Body of pancreas (tissue), 4 donors: ENCODE measurements at places on chromosomes 1 and 21. TPM values are rescaled to one million over a fixed set of nuclear protein-coding genes. Genes with fewer than 3 reads are reported as not detected.

The DCDC2B gene
- not detected for total RNA-seq

GRCh38 chr1:59601041-59601441, 213.7 kb upstream of the HOOK1 start:
- DNase-seq = no peak
- no peaks in the 10 kb centered on the region for H3K27me3 ChIP-seq
- H3K4me1 ChIP-seq = peaks cover 11% of the 10 kb centered on the region
- H3K4me3 ChIP-seq = no peak overlapping the region
- no peak overlapping the region for H3K27ac ChIP-seq

- no peak overlapping the region for H3K27ac ChIP-seq
- H3K4me1 ChIP-seq = no peaks in the 10 kb centered on the region
- DNase-seq = no peak
These were observed 14.9 kb downstream of the CFAP410 start for GRCh38 chr21:44324106-44324853.

GRCh38 chr21:36411301-36411700, 26.1 kb downstream of the CHAF1B start:
- no peaks in the 10 kb centered on the region for H3K4me1 ChIP-seq
- no peaks in the 10 kb centered on the region for H3K36me3 ChIP-seq
- no peak for DNase-seq
- H3K27me3 ChIP-seq = no peaks in the 10 kb centered on the region
- H3K27ac ChIP-seq = no peak overlapping the region
- H3K4me3 ChIP-seq = no peak overlapping the region

The HTR6 gene
- total RNA-seq = not detected

GRCh38 chr21:44285138-44285992, at the start of gene AIRE:
Gene AIRE (plus strand): TSS chr21:44285876. CDS start chr21:44286007, 131 bp downstream.
- H3K36me3 ChIP-seq = no peaks in the 10 kb centered on the region
- no peak within 1 kb of the TSS for H3K4me3 ChIP-seq
- peaks cover 7% of the 10 kb centered on the region for H3K4me1 ChIP-seq

DNA sequence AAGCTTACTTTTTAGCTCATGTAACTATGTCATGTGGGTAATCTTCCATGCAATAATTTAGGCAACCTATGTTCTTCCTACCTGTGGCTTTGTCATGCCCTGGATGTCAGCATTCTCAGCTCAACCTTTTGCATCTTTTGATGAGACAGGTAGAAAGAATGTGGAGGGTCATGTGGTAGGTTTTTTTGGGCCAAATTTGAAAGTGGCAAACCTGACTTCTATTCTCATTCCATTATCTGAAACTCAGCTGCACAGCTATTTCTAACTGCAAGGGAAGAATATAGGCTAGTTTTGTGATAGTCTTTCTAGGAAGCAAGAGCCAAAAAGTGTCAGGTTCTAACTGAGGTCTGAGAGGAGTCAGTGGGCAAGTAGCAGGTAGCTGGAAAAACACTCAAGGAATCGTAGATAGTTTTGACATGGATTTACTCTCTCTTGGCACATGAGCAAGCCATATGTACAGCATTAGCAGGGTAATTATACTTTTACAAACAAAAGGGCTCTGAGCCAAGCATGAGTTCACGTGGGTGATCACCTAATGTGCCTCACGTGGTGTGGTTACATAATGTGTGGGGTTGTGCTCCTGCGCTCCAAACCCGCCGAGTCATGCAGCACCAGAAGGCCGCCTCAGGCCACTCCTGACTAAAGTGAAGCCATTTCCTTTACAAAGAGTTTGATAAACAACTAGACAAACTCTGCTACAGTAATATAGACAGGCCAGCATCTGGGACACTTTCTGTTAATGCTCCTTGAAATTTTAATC, 1013.8 kb downstream of the PLA2G4A start:
- H3K27me3 ChIP-seq = no peaks in the 10 kb centered on the region
- DNase-seq = no peak
- peaks cover 16% of the 10 kb centered on the region for H3K4me1 ChIP-seq

The DPH2 gene
- 25.4 TPM for total RNA-seq

DNA sequence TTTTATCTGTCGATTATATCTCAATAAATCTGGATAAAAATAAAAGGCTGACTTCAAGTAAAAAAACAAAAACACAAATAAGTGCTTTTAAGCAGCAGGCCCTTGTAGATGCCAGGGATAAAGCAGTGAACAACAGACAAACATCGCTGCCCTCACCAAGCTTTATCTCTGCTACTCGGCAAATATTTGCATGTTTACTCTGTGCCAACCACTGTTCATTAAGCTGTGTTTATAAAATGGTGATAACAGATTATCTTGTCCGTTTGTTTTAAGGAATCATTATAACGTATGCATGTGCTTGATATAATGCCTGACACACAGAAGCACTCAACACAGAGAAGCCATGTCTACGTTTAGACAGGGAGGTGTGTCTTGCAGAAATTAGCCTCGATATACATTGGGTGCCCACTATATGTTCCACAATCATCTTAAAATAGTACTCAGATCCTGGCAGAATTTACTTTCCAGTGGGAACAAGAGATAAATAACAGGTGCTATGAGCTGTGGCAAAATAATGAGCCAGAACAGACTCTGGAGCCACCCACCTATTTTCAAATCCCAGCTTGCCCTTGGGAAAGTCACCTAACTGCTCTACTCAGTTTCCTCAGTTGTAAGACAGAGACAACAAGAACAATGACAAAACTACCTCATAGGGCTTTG, 47.2 kb downstream of the TRIT1 start:
- no peaks in the 10 kb centered on the region for H3K27me3 ChIP-seq
- DNase-seq = peak; percentile 58
- H3K4me3 ChIP-seq = no peak overlapping the region

The KCNA3 gene
- 1.3 TPM for total RNA-seq

The C1orf232 gene
- total RNA-seq = not detected

GRCh38 chr1:11461531-11462137, 17.3 kb upstream of the DISP3 start:
- H3K36me3 ChIP-seq = no peaks in the 10 kb centered on the region
- no peaks in the 10 kb centered on the region for H3K27me3 ChIP-seq
- no peak overlapping the region for H3K27ac ChIP-seq
- peaks cover 9% of the 10 kb centered on the region for H3K4me1 ChIP-seq
- no peak for DNase-seq

DNA sequence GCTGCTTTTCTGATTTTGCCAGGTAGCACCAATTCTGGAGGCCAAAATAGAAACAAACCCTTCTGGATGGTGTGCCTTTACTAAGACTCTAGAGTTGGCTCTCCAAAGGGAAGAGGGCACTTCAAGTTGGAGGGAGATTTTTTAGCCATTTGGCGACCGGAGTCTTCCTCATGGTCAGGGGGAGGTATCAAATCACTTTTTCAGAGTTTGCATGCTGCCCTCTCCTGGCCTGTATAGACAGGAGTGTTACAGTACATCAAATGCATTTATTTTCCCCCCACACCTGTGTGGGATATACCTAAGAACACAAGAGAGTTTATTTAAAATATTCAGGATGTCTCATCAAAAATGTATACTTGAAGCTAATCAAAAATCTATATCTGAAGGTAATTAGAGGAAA, 3.2 kb downstream of the GREM2 start:
- H3K4me1 ChIP-seq = peaks cover 5% of the 10 kb centered on the region
- no peak overlapping the region for H3K4me3 ChIP-seq
- H3K36me3 ChIP-seq = no peaks in the 10 kb centered on the region
- H3K27me3 ChIP-seq = no peaks in the 10 kb centered on the region

The TGFB2 gene
- total RNA-seq = 4.9 TPM

The TLR5 gene
- 10.1 TPM for total RNA-seq

DNA sequence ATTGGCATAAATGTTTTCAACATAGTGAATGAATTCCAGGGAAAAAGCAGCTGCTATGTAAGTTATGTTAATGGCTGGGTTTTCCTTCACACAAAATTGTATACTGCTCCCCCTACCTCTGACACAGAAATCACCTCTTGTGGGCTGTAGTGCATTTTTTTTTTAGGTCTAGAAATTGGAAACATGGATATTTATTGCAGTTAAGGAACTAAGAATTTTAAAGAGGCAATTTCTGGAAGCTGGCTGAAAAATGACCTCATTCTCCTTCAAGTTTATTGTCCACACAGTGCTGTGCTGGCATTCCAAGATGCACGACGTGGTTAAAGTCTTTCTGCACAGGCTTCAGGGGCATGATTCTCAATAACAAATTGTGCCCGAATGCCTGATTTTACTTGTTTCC, 1424.2 kb downstream of the MRPL39 start:
- no peaks in the 10 kb centered on the region for H3K36me3 ChIP-seq
- H3K4me1 ChIP-seq = no peaks in the 10 kb centered on the region
- DNase-seq = no peak
- H3K4me3 ChIP-seq = no peak overlapping the region

DNA sequence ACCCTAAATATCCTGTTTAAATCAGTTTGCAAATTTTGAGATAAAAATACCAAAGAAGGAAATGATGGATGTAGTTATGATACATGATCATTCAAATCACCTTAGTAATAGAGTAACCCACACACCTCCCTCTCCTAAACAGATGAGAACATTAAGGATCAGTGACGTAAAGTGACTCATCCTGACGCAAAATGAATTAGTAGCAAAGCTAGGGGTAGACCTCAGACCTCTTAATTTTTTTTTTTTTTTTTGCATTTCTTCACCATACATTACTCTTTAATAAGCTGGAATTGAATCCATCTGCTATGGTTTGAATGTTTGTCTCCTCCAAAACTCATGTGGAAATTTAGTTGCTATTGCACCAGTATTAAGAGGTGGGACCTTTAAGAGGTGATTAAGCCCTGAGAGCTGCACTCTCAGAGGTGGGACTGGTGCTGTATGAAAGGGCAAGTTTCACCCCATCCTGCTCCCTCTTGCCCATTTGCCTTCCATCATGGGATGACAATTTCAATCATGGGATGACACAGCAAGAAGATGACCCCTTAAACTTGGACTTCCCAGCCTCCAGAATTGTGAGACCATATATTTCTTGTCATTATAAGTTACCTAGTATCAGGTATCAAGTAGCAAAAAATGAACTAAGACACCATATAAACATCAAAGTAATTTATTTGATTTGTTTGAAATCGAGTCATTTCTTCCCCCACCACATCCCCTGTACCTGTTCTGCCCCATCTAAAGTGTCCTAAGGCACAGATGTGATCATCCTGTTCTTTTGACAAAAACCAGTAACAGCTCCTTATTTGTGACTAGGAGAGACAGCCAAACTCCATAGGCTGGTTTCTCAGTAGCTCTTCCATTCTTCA, 114.6 kb upstream of the DUSP10 start:
- DNase-seq = no peak
- no peaks in the 10 kb centered on the region for H3K36me3 ChIP-seq
- no peaks in the 10 kb centered on the region for H3K27me3 ChIP-seq
- H3K27ac ChIP-seq = no peak overlapping the region

DNA sequence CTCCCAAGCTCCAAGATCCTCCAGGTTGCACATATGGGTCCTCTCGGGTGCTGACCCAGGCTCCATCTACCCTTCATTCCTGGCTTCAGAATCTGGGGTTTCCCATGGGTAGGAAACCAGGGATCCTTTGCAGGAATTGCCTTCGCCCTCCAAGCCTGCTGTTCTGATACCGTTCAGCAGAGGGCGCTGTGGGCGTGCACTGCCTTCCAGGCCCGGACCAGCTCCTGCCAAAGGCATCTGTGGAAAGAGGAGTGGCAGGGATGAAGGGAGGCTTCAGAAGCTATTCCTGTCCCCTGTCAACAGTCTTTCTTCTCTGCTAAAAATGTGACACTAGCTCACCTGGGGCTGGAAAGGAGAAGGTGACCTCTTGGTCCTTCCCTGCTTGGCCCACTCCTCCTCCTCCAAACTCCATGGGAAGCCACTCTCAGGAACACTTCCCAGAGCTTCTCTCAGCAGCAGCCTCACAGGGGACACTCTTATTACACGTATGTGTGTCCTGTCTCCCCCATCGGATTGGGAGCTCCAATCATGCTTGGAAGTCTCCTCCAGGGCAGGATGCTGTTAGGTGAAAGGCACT, 71.2 kb downstream of the VWA5B1 start:
- DNase-seq = peak; percentile 34
- H3K27ac ChIP-seq = no peak overlapping the region
- peaks cover 44% of the 10 kb centered on the region for H3K4me1 ChIP-seq
- peaks cover 16% of the 10 kb centered on the region for H3K27me3 ChIP-seq
- no peaks in the 10 kb centered on the region for H3K36me3 ChIP-seq

DNA sequence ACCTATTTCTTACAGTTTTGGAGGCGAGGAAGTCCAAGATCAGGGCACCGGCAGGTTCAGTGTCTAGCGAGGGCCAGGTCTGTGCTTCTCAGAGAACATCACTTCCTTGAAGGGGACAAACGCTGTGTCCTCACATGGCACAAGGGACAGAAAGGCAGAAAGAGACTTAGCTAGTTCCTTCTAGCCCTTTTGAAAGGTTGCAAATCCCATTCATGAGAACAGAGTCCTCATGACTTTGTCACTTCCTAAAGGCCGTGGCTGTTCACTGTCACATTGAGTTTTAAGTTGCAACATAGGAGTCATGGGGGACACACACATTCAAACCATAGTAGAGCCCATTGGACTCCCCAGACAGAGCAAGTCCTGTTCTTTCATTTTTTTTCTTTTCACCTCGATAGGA, 27.4 kb downstream of the PER3 start:
- H3K27me3 ChIP-seq = no peaks in the 10 kb centered on the region
- H3K36me3 ChIP-seq = peaks cover 28% of the 10 kb centered on the region
- H3K4me1 ChIP-seq = no peaks in the 10 kb centered on the region
- no peak overlapping the region for H3K4me3 ChIP-seq
- no peak overlapping the region for H3K27ac ChIP-seq
- DNase-seq = no peak

DNA sequence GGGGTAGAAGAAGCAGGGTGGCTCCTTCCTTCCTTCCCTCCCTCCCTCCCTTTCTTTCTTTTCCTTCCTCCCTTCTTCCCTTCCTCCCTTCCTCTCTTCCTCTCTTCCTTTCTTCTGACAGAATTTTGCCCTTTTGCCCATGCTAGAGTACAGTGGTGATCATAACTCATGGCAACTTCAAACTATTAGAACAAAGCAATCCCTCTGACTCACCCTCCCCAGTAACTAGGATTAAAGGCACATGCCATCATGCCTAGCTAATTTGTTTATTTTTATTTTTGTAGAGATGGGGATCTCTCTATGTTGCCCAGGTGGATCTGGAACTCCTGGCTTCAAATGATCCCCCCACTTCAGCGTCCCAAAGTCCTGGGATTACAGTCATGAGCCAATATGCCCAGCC, 10.0 kb upstream of the RPE65 start:
- H3K4me1 ChIP-seq = no peaks in the 10 kb centered on the region
- H3K4me3 ChIP-seq = no peak overlapping the region
- DNase-seq = no peak
- no peaks in the 10 kb centered on the region for H3K27me3 ChIP-seq

The SOX13 gene
- total RNA-seq = 29.6 TPM

DNA sequence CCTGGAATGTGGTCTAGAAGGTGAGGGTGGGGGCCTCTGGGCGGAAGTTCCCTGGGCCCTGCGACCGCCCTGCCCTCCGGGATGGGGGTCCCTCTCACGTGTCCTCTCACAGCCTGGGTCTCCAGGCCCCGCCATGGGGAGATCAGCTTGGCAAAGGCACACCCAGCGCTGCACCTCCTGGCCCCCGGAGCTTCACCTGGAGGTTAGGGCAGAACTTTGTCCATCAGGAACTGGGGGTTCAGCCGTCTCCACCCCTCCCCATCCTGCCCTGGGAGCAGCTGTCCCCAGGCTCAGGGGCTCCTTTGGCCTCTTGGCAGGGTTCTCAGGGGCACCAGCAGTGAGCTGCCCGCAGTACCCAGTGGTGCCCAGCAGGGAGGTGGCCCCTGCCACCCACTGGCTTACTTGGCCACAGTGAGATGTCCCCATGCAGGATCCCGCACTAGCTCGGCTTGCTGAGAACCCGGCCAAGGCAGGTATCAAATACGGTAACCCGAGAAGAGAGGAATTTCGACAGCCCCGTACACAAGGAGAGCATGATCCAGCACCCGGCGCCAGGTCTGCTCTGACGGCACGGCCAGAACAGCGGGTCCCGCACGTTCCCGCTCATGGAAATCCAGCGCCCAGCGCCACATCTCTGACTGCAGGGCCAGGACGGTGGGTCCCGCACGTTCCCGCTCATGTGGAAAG, 36.7 kb downstream of the RRP1 start:
- H3K27me3 ChIP-seq = no peaks in the 10 kb centered on the region
- no peaks in the 10 kb centered on the region for H3K36me3 ChIP-seq
- DNase-seq = no peak
- H3K27ac ChIP-seq = no peak overlapping the region
- H3K4me3 ChIP-seq = no peak overlapping the region
